NAMALWA (cell line): ENCODE measurements at places on chromosomes 2 and 18.
A peak's percentile ranks its signal among the peaks of the same experiment; 100 is the strongest.

- no peak for DNase-seq
Measured at GRCh38 chr2:166643980-166644379, 149.9 kb upstream of the SCN7A start.

DNA sequence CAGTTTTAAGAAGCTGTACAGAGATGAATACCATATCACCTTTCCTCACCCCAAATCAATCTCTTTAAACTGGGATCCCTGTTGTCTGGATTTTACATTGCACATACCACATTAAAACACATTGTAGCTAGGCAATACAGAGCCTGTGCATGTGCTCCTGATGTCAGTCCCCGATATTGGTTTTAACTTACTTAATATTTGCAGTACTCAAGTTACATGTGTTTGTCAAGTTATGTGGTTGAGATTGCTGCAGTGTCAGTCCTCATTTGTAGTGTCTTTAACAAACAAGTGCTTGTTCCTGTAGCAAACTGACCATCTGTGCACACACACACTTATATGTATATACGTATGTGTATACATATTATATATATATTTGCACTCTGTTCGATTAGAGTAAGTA, 10.4 kb upstream of the UBE2E3 start:
- no peak for DNase-seq

GRCh38 chr2:75570948-75571729, 10.4 kb upstream of the EVA1A start:
- no peak for DNase-seq

GRCh38 chr18:56598422-56598821, 40.0 kb downstream of the TXNL1 start:
- no peak for DNase-seq

DNA sequence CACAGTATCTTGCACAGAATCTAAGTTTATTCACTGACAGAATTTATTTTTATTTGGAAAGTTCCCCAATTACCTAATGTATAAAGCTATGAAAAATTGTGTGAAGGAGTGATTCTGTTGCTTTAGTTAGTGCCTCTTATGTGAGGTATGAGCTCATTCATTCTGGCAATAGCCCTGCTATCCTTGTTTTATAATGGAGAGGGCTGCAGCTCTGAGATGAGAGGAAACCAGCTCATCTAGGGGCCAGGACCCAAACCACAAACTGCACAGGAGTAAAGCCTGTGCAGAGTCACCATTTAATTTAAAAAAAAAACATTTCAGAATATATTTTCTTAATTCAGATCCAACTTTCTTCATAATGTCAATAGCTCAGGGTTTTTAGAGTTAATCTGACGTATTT, 383.0 kb downstream of the TMEM182 start:
- DNase-seq = no peak

GRCh38 chr2:161421686-161422085, 5.6 kb downstream of the TBR1 start:
- no peak for DNase-seq

GRCh38 chr2:196376984-196377877, 205.9 kb upstream of the STK17B start:
- peak; percentile 7 for DNase-seq

DNA sequence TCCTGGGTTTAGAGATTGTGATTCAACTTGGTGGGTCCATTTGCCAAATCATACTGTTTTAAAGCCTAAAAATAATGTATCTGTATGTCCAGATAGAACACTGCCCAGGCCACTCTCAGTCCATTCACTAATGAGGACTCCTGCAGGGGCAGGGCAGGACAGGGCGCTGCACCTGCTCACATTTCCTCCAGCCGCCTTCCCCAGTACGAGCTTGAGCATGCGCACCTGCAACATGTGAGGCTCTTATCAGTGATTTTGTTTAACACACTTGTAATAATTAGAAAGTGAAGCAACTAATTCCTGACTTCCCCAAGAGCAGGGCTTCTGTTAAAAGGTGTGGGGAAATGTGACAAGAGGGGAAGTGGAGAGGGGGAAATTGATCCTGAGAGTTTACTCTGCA, 89.7 kb downstream of the AFF3 start:
- no peak for DNase-seq
